Right renal cortex interstitium (tissue), 3 donors: ENCODE measurements at places on chromosomes 7 and 10. TPM values are rescaled to one million over a fixed set of nuclear protein-coding genes. Genes with fewer than 3 reads are reported as not detected.

DNA sequence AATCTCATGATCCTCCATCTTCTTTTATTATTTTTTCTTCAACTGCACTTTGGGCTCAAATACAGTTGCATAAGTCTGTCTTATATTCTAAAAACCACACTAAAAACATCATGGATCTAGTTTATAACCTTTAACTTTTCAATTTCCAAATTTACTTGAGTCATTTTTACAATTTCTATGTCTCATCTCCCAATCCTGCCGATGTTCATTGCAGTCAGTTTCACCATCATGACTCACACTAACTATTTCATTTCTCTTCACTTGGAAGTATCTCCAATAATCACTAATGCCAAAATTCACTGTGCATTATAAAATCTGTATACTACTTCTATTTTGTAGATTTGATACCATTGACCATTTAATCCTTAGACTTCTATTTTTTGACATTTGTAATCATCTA is 806.9 kb upstream of the SORCS1 start:
- no peak for DNase-seq

DNA sequence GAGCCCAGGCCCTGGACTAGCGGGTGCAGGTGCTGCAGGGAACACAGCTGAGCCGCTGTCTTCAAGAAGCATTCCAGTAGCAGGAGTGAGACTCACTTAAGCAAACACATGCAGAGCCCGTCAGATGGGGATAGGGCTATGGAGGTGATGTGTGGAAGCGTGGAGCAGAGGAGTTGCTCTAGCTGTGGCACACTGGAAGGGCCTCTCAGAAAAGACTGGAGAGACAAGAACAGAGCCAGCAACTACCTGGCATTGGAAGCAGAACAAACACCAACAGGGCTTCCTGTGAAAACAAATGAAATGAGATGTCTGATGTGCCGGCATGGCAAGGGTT is 37.8 kb upstream of the GALNTL5 start:
- DNase-seq, result no peak

GNGT1 gene
- polyA plus RNA-seq, result 0.24 TPM

GRCh38 chr7:128145191-128145590 is 95.9 kb upstream of the LEP start:
- DNase-seq, result no peak

DNA sequence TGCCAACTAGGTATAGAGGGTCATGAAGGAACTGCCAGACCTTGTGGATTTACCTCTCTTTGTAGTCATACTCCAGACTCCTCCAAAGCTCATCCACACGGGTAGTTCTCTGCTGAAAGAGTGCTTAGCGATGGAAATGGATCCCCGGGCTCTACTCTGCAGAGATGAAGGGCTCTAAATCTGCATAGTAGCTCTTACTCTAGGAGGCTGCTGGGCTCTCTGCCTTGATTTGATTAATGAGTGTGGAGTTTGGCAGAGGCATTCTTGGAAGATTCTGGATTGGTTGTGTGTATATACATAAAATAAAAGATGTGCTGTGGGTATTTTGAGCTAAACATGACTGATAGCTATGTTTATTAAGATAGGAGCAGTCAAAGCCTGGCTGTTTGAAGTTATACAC is 21.3 kb upstream of the CPXM2 start:
- no peak for DNase-seq
